ENCODE measurements at places on chromosomes 11 and 22.

- no peak for DNase-seq
Observed at GRCh38 chr11:71182791-71183677, 69.3 kb downstream of the SHANK2 start.

- no peak for DNase-seq
Observed at GRCh38 chr11:2761131-2762030, 61.6 kb upstream of the KCNQ1OT1 start.

- DNase-seq, result no peak
Observed at GRCh38 chr11:22347857-22348487, 9.8 kb downstream of the SLC17A6 start.

DNA sequence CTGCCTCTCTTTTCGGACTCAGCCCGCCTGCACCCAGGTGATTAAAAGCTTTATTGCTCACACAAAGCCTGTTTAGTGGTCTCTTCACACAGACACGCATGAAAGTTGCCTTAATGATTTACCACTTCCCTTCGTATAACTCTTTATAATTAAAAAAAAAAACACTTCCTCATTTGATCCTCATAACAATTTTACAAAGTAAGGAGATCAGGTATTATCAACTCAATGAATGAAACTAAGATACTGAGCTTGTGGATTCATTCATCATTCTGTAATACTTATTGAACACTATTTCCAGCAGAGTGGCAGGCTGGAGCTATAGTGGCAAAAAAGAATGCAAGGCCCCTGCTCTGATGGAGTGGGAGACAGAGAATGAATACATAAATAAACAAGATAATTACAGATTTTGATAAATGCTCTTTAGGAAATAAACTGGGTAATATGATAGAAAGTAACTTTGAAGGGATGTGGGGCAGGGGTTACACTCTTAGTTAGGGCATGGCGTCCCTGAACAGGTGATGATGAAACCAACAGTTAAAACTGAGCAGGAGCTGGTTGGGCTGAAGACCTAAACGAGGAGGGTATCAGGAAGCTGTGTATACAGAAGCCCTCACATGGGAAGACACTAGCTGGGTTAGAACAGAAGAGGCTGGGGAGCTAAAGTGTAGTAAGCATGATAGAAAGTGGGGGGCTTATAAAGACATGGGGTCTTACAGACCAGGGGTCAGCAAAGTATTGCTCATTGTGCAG, 5.4 kb upstream of the CRTAM start:
- DNase-seq, result no peak

GRCh38 chr22:27798511-27799014, 3.0 kb downstream of the MN1 start:
- DNase-seq, result no peak

DNA sequence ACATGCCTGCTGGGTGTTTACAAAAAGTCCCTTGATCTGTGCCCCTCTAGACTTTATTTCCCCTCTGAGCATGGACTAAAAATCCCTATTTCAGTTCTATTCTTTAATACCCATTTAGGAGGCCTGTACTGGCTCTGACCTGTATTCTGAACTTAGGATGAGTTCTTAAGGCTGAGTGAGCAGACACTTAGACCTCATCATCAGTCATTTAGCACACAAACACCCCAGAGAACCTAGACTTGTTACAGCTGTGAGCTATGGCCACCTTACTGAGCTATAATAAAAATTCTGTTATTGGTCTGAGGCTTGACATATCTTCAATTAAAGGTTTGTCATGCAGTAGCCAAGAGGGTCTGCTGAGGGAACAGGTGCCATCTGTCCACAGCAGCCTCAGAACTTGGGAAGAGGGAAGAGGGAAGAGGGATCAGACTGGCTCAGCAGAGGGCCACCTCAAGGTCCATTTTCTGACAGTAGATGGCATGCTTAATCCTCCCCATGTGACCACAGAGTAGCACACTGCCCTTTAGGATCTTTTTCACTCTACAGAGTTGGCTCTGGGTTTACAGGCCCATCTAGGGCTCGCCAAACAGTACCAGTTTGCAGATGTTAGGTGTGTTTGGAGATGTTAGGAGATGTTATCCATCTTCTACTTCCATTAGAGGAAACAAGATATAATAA, 30.2 kb upstream of the RRM1 start:
- no peak for DNase-seq

- no peak for DNase-seq
Observed at GRCh38 chr11:16350125-16350524, 6.2 kb downstream of the SOX6 start.

DNA sequence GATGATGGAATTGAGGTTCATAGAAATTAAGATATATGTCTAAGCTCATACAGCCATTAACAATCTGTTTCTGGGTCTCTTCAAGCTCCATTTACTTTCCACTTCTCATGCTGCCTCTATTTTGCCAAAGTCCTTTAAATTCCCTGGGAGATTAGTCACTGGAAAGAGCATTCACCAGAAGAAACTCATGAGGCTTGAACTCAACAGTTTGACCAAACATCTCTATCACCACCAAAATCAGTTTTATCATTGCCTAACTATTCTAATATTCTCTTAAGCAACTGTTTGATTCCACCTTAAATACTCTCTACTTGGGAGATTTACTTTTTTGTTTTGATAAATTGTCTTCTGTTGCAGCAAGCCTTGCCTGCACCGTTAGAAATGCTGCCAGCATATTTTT, 881.3 kb downstream of the KCNA4 start:
- no peak for DNase-seq

DNA sequence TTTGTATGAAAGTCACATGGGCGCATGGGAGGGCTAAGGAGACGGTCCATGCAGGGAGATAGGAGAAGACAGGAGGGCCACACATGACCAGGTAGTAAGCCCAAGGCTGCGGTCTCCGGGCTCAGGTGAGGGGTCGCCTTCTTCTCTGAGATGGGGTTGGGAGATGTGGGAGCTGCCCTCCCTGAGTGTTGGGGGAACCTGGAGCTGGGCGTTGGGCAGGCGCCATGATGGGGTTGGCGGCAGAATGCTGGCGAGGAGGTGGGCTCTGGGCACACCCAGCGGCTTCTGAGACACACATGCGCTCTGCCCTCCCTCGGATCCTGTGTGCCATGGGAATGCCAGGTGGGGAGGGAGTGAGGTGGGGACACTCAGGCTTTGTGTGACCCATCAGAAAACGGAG, 254.8 kb downstream of the TBC1D22A start:
- DNase-seq, result no peak

- DNase-seq, result no peak
Observed at GRCh38 chr11:9568854-9569587, 4.4 kb upstream of the WEE1 start.

GRCh38 chr11:10303558-10304363, 1.1 kb upstream of the ADM start:
- no peak for DNase-seq

DNA sequence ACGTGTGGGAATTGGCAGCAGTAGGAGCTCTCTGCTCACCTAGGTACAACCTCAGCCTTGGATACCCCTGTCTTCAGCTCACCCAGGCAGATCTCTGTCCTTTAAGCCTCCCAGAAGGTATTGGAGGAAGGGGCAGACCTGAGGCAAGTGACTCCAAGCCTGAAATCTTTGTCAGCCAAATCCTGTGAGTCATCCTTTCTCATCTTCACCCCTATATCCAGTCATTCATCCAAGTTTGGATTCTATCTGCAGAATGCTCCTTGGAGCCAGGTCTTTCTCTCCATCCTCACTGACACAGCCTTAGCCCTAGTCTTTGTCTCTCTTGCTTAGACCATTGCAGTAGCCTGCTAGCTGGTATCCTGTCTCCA, 10.4 kb upstream of the THY1 start:
- DNase-seq, result no peak

- DNase-seq, result no peak
Observed at GRCh38 chr22:43308060-43308830, 34.9 kb downstream of the SCUBE1 start.

- DNase-seq, result no peak
Observed at GRCh38 chr11:3375552-3375951, 3.4 kb downstream of the ZNF195 start.

DNA sequence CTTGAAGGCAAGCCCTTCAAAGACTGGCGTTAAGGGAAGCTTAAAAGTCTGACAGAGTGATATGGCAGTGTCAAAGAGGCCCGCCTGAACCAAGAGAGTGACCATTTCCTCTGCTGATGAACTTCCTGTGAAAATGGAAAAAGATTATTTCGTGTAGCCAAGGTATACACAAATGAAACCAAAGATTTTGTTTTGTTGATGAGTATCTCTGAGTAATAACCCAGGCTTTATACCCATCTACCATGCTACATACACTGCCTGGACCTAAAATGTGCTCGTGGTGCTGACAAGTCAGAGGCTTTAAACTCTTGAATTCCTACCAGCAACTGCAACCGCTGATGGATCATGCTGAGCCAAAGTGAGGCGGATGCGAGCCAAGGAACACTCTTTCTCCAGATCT, 21.0 kb upstream of the FNBP4 start:
- DNase-seq, result no peak
